SW480 (cell line): ENCODE measurements at places on chromosomes 4 and X.

DNA sequence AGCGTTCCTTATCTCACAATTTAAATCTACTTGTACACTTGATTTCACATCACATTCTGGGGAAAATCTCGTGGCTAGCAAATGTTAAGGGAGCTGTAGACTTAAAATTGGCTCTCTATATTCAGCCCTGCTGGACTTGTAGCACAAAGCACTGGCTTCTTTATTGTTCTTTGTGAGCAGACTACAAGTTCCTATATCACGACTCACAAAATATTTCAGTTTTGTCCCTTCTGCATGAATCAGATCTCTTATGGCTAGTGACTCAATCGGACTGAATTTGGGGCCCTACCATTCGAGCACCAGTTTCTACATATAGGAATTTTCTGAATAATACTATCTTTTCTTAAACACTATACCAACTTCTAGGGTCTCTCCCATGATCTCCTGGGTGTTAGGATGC lies 390.1 kb downstream of the ADAM29 start:
- no peak for DNase-seq

- no peak for DNase-seq
Observed at GRCh38 chr4:19684084-19684483, 567.6 kb upstream of the SLIT2 start.

DNA sequence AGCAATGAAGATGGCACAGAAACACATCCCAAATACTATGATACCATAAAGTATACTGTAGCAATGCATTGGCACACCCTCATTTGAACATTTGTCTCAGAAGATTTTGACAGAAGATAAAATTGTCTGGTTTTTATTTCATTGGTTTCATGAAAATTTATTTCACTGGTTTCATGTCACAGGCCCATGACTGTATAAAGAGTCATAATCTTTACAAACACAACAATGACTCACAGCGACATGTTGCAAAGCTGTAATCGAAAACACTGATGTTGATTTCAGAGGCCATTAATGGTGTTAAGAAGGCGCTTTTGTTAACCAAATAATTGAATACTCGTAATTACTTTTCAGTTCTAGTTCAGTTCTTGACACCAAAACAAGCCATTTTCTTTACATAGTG lies 8.1 kb upstream of the DTHD1 start:
- no peak for DNase-seq

GRCh38 chr4:46793036-46793435 lies 116.0 kb downstream of the COX7B2 start:
- no peak for DNase-seq

DNA sequence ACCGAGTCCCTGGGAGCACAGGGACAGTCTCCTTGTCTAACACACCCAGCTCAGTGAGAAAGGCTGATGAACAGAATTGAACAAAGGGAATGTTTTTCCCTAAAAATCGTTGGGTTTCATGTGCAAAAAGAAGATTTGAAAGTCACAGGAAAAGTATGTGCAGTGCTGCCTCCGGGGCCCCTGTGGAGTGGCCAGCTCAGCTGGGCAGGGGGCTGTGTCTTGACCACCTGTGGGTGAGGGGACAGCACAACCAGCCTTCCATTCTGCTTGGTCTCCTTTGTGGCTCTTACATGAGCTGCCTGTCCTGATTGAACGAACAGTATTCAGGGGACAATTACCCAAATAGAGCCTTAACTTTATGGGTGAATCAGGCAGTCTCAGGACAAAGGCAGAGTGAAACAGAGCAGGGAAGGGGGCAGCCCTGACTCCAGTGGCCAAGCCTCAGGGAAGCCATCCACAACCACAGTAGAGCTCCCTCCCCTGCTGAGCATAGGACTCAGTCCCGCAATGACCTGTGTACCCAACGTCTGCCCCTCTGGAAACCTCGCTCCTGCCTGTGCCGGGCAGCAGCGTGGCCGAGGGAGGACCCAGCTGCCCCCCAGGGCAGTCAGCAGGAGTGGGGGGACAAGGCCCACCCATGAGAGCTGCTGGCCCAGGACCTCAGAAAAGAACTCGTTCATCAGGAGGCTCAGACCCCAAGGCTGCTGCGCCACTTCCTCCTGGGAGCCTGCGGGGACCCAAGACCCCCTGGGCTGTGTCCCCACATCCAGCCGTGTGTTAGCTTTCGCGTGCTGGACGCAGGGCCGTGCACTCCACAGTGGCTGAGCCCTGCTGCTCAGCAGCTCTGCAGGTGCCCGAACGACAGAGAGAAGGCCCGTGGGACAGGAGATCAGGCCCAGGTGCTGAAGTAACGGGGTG lies 59.6 kb upstream of the MXD4 start:
- no peak for DNase-seq
